ENCODE measurements at places on chromosomes 16 and 17. TPM values are rescaled to one million over a fixed set of nuclear protein-coding genes. Genes with fewer than 3 reads are reported as not detected.

GPR179 gene
- total RNA-seq: 0.05 TPM

PRDM7 gene
- not detected for total RNA-seq

EVPLL gene
- total RNA-seq: not detected

CCL1 gene
- not detected for total RNA-seq

CEP112 gene
- 35.3 TPM for total RNA-seq

FBXW10 gene
- total RNA-seq: not detected

NPIPA2 gene
- 0.67 TPM for total RNA-seq

NXPH3 gene
- total RNA-seq: not detected

SLC12A3 gene
- total RNA-seq: not detected

TBC1D16 gene
- 35.5 TPM for total RNA-seq

ADAP2 gene
- total RNA-seq: 1.4 TPM

TNP2 gene
- total RNA-seq: not detected

CFAP97D1 gene
- total RNA-seq: not detected

CCL17 gene
- total RNA-seq: not detected

TMEM95 gene
- not detected for total RNA-seq

KRTAP9-8 gene
- not detected for total RNA-seq

CTRB1 gene
- total RNA-seq: 3.4 TPM

TMC7 gene
- total RNA-seq: 4.3 TPM

TEKT5 gene
- not detected for total RNA-seq

ANKRD40CL gene
- not detected for total RNA-seq

CES1 gene
- total RNA-seq: not detected

KRT33B gene
- total RNA-seq: 0.08 TPM

C17orf100 gene
- 0.31 TPM for total RNA-seq

KRTAP1-5 gene
- 0.19 TPM for total RNA-seq

GLP2R gene
- total RNA-seq: not detected

ABCC12 gene
- total RNA-seq: 0.05 TPM

IGFALS gene
- total RNA-seq: not detected

SPECC1 gene
- total RNA-seq: 47.0 TPM

VMO1 gene
- total RNA-seq: not detected

NOXO1 gene
- 3.1 TPM for total RNA-seq

TNRC6A gene
- total RNA-seq: 15.0 TPM

PRR35 gene
- total RNA-seq: 12.5 TPM

KIAA0513 gene
- 17.9 TPM for total RNA-seq

E2F4 gene
- 75.8 TPM for total RNA-seq

SYCE1L gene
- total RNA-seq: 1.2 TPM

CDH8 gene
- total RNA-seq: 38.7 TPM

MRPL28 gene
- total RNA-seq: 112 TPM

CCDC92B gene
- not detected for total RNA-seq

GPRC5B gene
- total RNA-seq: 52.9 TPM

KRT36 gene
- not detected for total RNA-seq

SYNGR3 gene
- total RNA-seq: 2.7 TPM

ATAD5 gene
- 0.52 TPM for total RNA-seq
